Kasumi-1 (cell line): ENCODE measurements at places on chromosomes 5 and 9.

- no peak for DNase-seq
Measured at GRCh38 chr5:173582216-173583111, 34.0 kb downstream of the BOD1 start.

- DNase-seq = no peak
Measured at GRCh38 chr5:147482706-147483180, 27.1 kb downstream of the DPYSL3 start.

DNA sequence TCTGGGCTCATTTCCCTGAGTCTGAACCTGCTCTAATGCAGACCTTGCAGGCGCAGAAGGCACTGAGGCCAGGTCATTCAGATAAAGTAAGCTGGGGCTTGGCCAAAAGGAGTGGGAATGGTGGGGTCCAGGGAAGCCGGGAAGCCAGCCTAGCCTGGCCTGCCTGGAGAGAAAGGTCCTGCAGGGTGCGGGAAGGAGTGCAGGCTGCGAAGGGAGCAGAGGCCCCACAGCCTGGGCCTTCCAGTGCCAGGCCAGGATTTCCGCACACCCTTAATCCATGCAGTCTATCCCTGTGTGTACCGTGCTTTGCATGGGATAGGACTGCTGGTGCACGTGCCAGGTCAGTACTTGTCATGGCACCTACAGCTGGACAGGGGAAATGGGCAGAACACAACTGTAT lies 3.6 kb upstream of the STING1 start:
- DNase-seq = no peak

DNA sequence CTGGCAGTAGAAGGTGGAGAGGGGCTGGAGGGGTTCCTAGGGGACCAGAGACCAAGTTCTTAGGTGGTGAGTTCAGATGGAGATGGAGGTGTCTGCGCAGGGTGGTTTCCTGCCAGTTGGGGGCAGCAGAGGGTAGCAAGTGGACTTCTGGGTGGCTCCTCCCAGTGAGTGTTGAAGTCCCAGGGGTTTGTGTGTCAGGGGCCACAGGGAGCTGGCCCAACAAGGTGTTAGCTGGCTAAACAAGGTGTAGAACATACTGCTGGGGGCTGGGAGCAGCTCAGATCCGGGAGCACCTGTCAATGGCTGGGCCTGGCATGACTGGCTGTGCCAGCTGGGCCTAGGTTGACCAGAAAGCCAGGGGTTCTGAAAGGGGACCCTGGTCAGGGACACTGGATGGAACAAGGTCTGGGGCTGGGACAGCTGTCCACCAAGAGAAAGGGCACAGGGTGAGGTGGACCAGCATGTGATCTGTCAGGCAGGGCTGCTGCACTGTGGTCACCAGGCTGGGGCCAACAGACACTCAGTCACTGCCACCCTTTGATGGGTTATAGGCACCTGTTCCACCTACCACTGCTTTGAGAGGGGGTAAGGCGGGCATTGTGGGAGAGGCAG lies 35.6 kb downstream of the DAB2IP start:
- peak; percentile 75 for DNase-seq

GRCh38 chr9:78971540-78971939 lies 600.2 kb upstream of the TLE4 start:
- DNase-seq = no peak

- no peak for DNase-seq
Measured at GRCh38 chr5:14216372-14216771, 73.2 kb downstream of the TRIO start.

GRCh38 chr9:127692071-127692470 lies 14.7 kb upstream of the CFAP157 start:
- no peak for DNase-seq

DNA sequence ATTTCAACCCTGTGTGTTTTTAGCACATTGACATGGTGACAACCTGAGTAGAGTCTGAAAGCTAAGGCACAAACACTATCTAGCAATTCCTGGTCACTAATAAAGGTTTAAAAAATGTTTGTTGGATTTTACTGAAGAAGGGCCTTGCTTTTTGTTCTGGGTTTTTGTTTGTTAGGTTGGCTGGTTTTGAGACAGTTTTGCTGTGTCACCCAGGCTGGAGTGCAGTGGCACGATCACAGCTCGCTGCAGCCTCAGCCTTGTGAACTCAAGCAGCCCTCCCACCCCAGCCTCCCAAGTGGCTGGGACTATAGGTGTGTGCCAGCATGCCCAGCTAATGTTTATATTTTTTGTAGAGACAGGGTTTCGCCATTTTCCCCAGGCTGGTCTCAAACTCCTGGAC lies 39.0 kb downstream of the PRKACG start:
- no peak for DNase-seq

GRCh38 chr5:154370119-154370518 lies 75.7 kb upstream of the SAP30L start:
- DNase-seq = no peak

DNA sequence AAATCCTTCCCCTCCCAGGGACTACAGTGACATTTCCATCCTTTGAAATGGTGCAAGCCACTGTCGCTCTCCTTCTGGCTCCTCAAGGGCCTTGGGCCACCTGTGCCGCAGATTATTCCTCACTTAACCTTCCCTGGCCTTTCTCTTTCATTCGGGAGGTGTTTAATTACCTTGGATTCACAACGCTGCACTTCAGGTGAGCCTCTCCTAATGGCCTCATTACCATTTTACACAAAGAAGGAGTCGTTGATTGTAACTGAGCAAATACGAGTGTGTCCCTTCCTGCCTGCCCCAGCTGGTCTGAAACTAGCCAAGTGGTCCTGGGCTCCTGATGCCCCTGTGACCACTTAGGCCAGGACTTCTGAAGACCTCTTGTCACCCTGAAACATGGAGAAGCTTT lies 205.0 kb downstream of the CRB2 start:
- DNase-seq = no peak

GRCh38 chr9:124784509-124784908 lies 7.6 kb downstream of the OLFML2A start:
- peak; percentile 87 for DNase-seq

- DNase-seq = no peak
Measured at GRCh38 chr5:125412561-125413495, 666.4 kb upstream of the ZNF608 start.

DNA sequence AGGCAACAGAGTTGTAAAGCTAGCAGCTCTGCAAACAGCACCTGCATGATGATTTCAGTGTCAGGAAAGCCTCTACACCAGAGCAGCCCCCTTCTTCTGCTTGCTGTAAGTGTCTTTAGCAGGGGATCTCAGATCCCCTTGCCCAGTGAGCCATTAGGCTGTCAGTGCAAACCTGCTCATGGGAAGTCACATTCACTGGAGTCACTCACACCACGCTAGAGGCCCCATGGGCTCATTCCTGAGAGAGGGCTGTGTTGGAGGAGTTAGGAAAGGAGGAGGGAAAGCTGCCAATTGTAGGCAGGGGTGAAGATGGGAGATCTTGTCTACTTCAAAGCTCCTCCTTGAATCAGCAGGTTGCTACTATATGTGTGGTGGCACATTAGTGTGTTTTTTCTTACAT lies 275.2 kb downstream of the SMARCA2 start:
- DNase-seq = no peak

DNA sequence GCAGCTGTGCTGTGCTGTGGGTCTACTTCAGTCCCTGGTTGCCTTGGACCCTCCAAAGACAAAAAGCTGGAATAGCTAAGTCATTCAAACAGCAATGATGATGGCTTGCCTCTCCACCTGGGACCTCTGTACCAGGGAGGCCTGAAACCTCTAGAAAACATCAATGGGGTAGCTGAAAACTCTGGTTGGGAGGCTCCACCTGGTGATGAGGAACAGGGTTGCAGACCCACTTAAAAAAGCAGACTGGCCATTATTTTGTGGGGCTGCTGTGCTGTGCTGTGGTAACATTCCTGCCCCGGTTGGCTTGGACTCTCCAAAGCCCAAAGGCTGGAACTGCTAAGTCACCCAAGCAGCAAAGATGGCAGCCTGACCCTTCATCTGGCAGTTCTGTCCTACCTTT lies 839.3 kb upstream of the ARRDC3 start:
- DNase-seq = no peak

DNA sequence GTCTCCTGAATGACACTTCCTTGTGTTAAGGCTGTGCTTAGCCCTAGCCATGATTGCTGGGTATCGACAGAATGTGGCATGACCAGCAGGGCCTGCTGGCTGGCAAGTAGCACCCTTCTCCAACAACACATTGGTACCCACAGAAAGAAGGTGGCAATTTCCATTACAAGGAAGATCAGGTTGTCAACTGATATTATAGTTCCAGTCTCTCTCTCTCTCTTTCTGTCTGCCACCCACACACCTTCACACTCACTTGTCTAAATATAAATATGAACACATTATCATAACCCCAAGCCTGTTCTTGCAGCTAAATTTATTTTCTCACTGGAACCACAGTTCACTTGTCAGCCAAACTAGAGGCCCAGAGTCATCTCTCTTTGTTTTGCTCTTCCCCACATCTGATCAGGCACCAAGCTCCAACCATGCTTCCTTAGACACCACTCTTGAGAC lies 408.1 kb upstream of the PIK3R1 start:
- DNase-seq = no peak

DNA sequence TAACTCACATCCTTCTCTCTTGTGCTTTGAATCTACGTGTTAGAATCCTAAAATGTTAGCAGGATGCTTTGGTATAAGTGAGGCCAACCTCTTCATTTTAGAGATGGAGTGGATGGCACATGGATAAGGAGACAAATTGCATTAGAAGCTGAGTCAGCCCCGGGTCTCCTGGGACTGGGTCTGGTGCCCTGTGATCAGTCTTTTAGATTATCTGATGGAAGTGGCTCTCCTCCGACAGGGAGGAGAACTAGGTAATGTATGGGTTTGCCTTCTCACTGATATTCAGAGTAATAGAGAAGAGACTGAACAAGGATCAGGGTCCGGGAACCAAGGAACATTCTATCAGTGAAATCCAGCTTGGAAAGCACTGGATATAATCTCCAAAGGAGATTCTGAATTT lies 74.9 kb upstream of the TNFSF8 start:
- DNase-seq = no peak

DNA sequence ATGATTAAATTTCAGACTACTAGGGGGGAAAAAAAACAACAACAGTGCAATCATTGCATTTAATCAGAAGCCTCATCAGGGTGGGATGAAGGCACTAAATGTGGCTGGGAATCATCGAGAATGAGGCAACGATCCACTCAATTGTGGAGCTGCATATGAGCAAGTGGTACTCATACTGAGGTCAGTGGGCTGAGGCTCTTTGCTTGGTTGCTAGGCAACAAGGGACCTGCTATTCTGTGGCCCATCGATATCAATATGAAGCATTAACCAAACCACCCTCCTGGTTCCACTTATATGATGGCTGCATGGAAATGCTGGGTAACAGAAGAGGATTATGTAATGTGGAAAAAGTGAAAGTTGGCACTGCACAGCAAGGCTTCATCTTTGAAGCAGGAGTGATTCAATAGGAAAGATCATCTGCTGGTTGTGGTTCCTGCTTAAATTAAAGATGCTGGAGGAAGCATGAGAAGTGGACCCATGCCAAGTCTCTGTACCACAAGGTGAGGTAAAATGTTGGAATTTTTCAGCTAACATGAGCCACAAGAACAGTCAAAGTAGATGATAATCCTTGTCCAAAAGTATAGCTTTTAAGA lies 159.8 kb upstream of the HMHB1 start:
- DNase-seq = no peak

DNA sequence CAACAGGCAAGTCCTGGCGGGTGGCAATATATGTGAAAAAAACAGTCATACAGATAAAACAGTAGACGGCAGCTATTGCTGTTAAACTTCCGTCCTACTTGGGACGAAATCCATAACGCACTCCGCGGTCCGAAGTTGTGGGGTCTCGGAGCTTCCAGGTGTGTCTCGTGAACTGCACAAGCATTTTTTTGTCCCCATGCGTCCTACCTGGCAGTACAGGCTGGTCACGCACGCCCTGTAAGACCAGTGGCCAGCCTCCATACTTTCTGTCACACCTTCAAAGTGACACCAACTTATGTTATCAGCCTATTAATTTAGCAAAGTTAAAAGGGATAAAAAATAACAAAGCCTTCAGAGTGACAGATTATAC lies 51.3 kb downstream of the TGFBI start:
- no peak for DNase-seq

GRCh38 chr5:160774666-160775315 lies 77.2 kb downstream of the ATP10B start:
- no peak for DNase-seq

GRCh38 chr9:124743686-124744348 lies 27.3 kb downstream of the NR6A1 start:
- no peak for DNase-seq

DNA sequence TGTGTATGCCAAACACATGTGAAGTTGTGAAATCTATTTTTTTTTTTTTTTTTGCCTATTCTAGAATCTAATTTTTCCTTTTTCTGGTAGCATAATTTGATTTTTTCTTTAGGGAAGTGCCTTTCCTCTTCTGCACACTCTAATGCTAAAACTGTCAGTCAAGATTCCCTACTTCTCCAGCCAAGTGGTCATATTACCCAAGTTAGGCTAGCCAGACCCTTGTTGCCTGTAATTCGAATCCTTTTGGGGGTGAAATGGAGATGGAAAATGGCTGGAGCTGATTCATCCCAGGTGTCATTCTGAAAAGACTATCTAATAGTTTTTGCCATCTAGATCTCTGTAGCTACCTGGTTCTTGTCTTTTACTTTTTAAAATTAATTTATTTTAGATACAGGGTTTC lies 24.8 kb upstream of the UBAP1 start:
- DNase-seq = no peak

GRCh38 chr5:68194386-68194785 lies 21.2 kb upstream of the PIK3R1 start:
- DNase-seq = no peak

DNA sequence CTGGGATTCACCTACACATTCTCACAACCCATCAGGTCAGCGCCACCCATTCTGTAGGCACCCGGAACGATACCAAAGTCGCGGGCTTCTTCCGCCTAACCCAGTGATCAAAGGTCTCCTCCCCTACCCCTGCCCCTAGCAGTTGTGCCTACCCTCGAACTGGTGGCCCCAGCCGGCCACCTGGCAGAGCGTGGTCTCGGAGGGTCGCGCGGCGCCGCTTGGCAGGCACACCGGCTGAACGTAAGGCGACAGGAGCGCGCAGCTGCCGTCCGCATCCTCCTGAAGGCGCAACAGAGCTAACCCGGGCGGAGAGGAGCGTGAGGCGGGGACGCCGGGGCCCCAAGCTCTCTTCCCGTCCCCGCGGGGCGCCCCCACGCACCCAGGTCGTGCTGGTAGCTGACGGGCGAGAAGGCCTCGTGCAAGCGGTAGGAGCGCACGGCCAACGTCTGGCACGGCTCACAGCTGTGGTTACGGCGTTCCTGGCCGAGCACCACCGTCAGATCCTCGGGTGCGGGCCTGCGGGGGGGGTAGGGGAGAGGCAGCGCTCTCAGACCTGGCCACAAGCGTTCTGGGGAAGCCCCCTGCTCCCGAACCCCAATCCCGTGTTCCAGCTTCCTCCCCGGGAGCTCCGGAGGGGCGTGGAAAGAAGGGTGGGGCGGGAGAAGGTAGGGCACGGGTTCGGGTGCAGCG lies 2.8 kb upstream of the PFN3 start:
- no peak for DNase-seq

- DNase-seq = no peak
Measured at GRCh38 chr5:59768152-59769040, 125.1 kb downstream of the PDE4D start.

GRCh38 chr9:87543251-87543650 lies 45.6 kb downstream of the DAPK1 start:
- DNase-seq = no peak

- DNase-seq = no peak
Measured at GRCh38 chr5:76776391-76776790, 42.4 kb upstream of the F2RL1 start.

GRCh38 chr5:50535393-50535792 lies 94.3 kb upstream of the EMB start:
- DNase-seq = no peak

- DNase-seq = no peak
Measured at GRCh38 chr5:120073722-120074121, 390.4 kb upstream of the PRR16 start.
